ENCODE measurements at places on chromosomes 5 and 9.

DNA sequence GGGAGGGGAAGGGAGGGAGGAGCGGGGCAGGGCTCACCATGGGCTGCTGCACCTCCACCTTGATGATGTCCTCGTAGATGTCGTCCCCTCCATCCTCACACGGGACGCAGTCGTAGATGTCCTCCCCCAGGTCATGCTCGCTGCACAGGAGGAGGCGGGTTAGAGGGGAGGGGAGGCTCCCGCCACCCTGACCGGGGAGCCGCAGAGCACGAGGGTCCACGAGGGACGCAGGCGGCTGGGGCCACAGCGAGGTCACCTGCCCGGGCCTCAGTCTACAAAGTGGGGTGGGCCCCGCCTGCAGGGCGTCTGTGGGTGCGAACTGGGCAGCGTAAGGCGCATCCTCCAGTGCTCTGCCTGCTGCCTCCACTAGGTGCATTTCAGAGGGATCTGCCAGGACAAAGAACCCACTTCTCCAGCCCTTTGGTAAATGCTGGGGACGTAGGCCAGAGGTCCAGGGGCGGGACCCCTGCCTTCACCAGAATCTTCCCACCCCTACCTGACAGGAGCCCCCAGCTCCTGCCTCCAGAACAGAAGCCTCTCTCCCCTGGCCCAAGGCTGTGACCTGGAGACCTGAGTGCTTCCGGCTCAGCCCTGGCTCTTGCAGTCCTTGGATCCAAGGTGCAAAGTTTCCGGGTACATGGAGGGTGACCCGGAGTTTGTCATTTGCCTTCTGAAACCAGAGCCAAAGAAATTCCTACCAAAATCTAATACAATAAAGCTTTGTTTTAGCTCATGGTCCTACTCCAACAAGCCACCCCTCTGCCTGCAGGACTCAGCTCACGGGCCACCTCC lies 74.1 kb upstream of the SARDH start:
- DNase-seq: no peak

- DNase-seq: no peak
Observed at GRCh38 chr9:99509900-99510535, 287.9 kb downstream of the SEC61B start.

DNA sequence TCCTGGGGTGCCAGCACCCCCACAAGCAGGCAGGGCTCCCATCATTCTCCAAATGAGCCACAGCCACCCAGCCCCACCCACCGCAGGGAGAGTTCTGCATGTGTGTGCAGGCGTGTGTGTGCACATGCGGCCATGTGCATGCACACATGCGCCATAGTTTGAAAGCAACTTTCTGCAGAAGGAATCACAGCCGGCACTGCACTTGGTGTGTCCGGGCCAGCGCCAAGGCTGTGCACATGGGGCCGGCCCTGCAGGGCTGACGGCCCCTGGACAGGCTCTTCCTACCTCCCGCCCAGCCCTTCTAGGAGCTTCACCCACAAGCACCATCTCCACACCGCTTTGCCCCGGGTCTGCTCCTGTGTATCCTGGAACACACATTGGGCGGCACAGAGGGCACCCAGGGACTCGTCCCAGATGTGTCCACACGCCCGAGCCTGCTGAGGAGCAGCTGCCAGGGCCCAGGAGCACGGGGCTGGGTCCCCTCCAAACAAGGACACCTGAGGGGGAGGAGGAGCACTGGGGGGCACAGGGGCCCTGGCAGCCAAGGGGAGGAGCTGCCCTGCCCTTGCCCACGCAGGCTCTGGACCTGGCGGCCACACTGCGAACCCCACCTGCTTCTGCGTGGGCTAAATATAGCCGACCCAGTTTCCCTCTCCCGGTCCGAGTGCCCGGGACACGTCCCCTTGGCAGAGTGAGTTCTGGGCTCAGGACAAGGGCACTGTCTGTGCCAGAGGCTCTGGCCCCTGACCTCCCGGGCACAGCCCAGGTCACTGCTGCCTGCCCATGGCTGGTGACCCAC lies 19.1 kb downstream of the TPPP start:
- DNase-seq: no peak

GRCh38 chr9:114687034-114687433 lies 5.0 kb upstream of the TEX48 start:
- DNase-seq: no peak

DNA sequence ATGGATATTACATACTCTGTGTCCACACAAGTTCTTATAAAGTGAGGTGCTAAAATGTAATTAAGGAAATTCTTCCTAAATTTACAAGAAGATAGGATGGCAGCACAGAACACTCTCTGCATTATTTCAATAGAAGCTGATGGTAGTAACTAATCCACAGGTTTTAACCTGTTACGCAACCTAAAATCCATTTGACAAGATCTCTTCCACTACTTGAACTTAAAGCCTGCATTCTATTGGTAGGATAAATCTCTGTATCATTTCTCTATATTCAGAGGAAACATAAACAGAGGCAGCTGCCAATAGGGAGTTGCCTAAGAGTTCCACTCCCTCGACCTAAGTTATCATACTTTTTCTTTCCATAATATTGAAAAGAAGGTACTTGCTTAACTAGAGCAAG lies 21.6 kb downstream of the CDC37L1 start:
- DNase-seq: no peak
